ENCODE measurements at places on chromosomes 2 and 18.

GRCh38 chr18:680392-680791, 22.9 kb downstream of the TYMS start:
- no peak for DNase-seq

GRCh38 chr2:227394401-227394800, 6.7 kb upstream of the SCYGR1 start:
- no peak for DNase-seq

DNA sequence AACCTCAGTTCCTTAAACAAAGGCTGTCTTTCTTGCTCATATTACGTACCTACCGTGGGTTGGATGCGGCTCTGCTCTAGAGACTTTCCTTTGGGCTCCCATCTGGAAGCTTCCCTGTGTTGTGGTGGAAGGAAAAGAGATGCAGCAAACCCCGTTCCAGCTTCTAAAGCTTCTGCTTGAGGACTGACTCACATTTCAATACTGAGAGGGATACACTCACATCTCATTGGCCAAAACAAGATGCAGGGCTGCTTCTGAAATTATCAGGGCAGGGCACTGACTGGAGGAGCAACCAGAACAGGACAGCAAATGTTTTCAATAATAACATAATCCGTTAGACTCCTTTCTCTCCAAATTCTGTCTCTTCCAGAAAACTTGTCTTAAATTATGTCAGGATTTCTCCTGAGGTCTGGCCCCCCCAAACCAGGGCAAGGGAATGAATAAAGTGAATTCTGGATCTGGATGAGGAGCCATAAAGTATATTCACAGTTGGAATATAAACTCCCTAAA, 4.5 kb upstream of the MYO5B start:
- DNase-seq, result no peak

GRCh38 chr2:126880817-126881216, 17.9 kb upstream of the TEX51 start:
- DNase-seq, result no peak

- DNase-seq, result no peak
These were observed 174.7 kb downstream of the LTBP1 start for GRCh38 chr2:33121416-33121815.

DNA sequence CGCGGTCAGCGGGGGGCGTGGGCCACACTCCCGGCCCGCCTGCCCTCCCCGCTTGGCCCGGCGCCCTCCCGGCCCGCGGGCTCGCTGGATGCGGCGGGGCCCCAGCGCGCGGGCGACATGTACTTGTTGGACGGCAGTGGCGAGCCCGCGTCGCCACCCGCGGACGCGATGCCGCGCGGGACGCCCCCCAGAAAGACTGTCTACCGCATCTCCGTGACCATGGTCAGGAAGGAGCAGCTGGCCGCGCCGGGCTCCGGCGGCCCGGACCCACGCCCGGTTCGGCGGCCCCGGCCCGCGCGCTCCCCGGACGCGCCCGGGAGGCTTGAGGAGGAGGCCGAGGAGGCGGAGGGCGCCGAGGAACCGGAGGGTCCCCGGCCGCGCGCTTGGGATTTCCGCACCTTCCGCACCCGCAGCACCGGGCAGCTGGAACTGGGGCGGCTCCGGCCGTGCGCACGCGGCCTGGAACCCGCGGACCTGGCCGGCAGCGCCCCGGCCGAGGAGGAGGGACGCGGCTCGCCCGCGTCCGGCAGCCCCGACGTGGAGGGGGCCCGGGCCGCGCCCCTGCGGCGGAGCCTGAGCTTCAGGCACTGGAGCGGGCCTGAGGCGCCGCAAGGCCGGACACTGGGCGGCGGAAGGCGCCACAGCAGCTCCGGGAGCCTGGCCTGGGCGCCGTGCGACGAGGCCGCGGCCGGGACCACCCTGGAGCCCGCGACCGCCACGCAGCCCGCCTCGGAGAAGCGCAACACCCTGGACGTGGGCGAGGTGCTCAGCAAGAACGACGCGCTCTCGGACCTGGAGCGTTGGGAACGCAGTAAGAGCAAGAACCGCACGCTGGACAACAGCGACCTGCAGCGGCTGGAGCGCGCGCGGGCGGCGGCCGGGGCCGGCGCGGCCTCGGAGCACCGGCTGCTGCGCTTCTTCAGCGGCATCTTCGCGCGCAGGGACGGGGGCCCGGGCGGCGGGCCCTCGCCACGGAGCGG, 176.4 kb downstream of the AGAP1 start:
- peak; percentile 71 for DNase-seq

- DNase-seq, result no peak
These were observed 348.9 kb upstream of the DSEL start for GRCh38 chr18:67865400-67865799.

DNA sequence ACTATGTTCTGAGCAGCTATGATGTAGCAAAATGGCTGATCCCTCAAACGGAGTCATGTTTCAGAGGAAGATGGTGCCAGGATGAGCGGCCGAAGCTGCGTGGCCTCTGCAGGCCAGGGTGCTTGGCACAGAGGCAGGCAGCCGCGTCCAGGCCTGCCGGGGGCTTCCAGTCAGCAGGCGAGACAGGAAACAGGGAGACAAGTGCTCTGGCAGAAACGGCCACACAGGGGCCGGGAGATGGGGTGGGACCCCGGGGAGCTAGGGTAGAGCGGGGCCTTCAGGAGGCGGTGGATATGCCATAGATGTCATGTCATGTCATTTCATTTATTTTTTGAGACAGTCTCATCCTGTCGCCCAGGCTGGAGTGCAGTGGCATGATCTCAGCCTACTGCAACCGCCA, 50.7 kb downstream of the EIPR1 start:
- DNase-seq, result no peak

DNA sequence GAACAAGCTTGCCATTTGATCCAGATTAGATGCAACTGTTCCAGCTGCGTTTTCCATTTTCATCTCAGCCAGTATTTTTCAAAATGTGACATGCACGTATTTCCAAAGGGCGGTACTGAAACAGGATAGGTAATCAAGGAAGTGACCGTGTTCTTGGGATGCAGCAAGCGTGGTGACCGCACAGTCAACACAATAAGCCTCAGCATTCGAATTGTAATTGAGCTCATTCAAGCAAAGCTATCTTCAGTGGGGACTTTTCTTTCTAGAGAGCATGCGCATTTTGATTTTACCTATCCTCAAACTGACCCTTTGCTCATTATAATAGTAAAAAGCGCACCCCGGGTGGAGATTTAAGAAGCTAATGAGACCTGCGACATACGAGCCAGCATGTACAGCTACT, 3.4 kb upstream of the ALPP start:
- no peak for DNase-seq

- DNase-seq, result no peak
These were observed 1.9 kb downstream of the PRSS56 start for GRCh38 chr2:232521959-232522622.

DNA sequence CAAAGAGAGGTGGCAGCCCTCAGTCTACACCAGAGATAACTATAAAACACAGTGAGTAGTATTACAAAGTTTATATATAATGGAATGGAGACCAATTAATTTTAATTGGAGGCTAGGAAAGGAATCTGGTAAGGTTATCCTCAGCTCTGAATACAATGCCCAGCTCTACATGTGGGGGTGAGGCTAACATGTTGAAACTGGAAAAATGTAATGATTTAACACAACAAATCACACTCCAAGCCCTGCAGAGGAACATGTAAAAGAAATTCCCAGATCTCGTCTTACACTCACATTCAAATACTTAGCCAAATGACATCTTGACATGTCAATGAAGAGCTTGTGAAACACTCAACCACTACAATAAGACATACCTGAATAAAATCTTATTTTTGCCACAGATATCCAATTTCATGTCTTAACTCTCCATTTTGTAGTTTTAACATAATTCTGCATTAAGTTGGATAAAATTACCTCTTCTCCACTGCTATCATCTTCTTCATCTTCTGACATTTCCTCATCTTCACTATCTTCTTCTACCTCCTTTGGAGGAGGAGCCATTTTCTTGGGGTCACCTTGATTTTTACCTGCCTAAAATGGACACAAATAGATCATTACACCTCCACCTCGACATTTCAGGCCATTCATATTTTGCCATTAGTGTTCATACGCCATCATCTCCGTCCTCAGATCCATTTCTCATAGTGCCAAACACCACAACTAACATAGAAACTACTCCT, 1.4 kb downstream of the NCL start:
- DNase-seq, result no peak

DNA sequence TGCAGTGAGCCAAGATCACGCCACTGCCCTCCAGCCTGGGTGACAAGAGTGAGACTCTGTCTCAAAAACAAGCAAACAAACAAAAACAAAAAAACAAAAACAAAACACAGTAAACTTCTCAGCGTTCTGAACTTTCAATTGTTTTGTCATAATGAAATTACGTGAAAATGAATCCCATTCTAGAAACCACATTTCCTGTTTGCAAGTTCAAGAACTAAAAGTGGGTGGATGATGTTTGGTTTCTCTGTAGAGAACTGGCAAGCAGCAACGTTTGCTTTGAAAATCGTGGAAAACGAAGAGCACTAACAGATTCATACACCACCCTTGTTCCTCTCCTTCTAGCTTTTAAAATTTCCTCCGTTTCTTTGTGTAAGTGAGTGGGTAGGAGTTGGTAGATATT, 226.1 kb upstream of the LYPD1 start:
- DNase-seq, result no peak

GRCh38 chr2:147663153-147663961, 181.5 kb upstream of the ACVR2A start:
- DNase-seq, result no peak

GRCh38 chr2:164840930-164841718, 499 bp downstream of the COBLL1 start:
- DNase-seq, result peak; percentile 77

DNA sequence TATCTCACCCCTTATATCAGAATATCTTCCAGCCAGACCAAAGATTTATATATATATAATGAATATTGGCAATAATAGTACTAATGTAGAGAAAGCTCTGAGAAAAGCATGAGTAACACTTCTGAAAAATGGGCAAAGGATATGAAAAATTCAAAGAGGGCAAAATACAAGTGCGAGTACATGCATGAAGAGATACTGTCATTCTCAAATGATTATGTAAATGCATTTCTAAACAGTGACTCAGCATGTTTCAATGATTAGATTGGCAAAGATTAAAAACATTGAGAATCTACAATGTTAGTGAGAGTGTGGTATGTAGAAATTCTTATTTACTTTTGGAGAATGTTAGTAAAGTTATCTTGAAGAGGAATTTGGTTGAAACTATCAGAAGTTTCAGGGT, 118.3 kb upstream of the NEDD4L start:
- DNase-seq, result peak; percentile 65

- no peak for DNase-seq
These were observed 38.9 kb upstream of the GREB1L start for GRCh38 chr18:21203126-21203525.

GRCh38 chr2:59032499-59032898, 791.4 kb upstream of the FANCL start:
- no peak for DNase-seq

GRCh38 chr2:11329776-11330175, 14.7 kb downstream of the ROCK2 start:
- peak; percentile 72 for DNase-seq

GRCh38 chr2:211373203-211373602, 816.8 kb downstream of the CPS1 start:
- DNase-seq, result no peak

GRCh38 chr2:225971433-225971832, 571.9 kb downstream of the NYAP2 start:
- DNase-seq, result no peak

GRCh38 chr2:239120664-239121063, 272.8 kb downstream of the TWIST2 start:
- no peak for DNase-seq

- DNase-seq, result no peak
These were observed 53.8 kb downstream of the SMCHD1 start for GRCh38 chr18:2709316-2709715.

- no peak for DNase-seq
These were observed 43.9 kb downstream of the PKDCC start for GRCh38 chr2:42091671-42092070.

DNA sequence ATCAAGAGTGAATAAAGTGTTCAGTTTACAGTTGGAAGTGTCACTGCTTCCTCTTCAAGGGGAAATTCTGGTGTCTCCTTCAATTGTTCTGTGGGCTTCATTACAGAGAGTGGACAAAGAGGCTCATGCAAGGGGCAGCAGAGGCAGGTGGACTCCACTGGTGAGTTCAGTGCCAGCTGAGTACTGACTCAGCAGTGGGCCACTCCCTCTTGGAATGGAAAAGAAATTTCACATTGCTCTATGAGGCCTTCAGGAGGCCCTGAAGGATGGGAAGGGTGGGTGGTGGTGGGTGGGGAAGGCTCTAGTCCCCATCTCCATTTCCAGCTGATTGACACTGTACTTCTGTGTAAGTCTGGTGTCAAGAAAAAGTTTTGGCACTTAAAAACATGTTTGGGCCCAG, 66.4 kb downstream of the PRELID3A start:
- no peak for DNase-seq

DNA sequence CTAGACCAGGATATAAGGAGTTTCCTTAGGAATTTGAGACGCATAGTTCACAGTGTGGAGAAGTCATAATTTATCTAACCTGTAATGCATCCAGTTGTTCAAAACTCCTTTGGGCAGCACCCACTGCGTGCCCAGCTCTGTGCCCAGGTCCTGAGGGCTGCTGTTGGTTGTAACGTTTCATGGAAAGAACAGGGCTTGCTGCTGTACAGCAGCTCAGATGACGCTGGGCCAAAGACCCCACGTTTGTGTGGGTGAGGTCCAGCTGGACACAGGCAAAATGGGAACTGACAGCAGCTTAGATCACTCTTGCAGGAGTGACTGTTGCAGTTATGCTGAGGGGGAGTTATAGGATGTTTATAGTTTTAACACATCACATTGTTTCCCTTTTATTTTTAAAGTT, 30.0 kb upstream of the HS6ST1 start:
- no peak for DNase-seq

GRCh38 chr18:40469851-40470250, 1485.2 kb upstream of the PIK3C3 start:
- no peak for DNase-seq

- no peak for DNase-seq
These were observed 10.5 kb downstream of the C1QL2 start for GRCh38 chr2:119147776-119148715.

GRCh38 chr2:9765611-9766531, 77.4 kb upstream of the TAF1B start:
- DNase-seq, result no peak

DNA sequence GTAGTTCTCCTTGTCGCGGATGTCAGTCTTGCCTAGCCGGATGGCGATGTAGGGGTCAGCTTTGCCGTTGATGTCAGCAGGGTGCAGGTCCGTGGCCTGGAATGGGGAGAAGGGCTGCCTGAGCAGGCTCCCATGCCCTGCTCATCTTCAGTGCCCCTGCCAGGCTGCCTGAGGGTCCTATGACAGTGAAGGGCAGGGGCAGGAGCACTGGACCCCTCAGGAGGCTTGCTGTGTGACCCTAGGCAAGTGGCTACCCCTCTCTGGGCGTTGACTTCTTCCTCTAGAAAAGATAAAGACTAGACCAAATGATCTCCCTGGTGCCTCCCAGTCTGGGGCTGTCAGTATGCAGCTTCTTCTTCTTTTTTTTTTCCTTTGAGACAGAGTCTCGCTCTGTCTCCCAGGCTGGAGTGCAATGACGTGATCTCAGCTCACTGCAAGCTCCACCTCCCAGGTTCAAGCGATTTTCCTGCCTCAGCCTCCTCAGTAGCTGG, 11.9 kb downstream of the OTOF start:
- no peak for DNase-seq

GRCh38 chr2:62231541-62231940, 35.6 kb downstream of the B3GNT2 start:
- DNase-seq, result no peak

All from fibroblast of upper back skin (primary cell).